ENCODE measurements at places on chromosomes 6 and 20. TPM values are rescaled to one million over a fixed set of nuclear protein-coding genes. Genes with fewer than 3 reads are reported as not detected.

ETV7 gene
- 1.4 TPM for total RNA-seq

GRCh38 chr20:667351-668034, 8.1 kb downstream of the SCRT2 start:
- H3K4me1 ChIP-seq: no peaks in the 10 kb centered on the region
- H3K27ac ChIP-seq: no peak overlapping the region
- no peak for DNase-seq
- no peak overlapping the region for H3K4me3 ChIP-seq
- peaks cover 53% of the 10 kb centered on the region for H3K27me3 ChIP-seq

C2 gene
- total RNA-seq: 28.6 TPM

DNA sequence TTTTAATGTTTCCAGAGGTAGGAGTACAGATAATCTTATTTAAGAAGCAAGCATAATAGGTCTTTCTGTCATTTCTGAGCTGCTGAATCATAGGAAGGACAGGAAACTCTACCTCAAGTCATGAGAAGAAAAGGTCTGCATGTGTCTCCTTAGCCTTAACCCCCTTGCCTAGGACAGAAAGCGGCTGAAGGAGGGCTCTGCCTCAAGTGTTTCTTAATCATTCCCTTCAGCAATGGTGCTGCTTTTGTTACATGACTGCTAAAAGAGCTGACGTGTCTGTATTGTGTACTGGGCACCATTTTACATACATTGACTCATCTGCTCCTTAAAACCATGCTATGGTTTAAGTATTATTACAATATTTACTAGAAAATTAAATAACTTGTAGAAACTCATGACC, 564.0 kb upstream of the AGPAT4 start:
- no peak for DNase-seq
- H3K4me1 ChIP-seq: no peaks in the 10 kb centered on the region
- H3K27me3 ChIP-seq: no peaks in the 10 kb centered on the region
- H3K4me3 ChIP-seq: no peak overlapping the region
- H3K27ac ChIP-seq: no peak overlapping the region
